ENCODE measurements at places on chromosomes 2 and 18. TPM values are rescaled to one million over a fixed set of nuclear protein-coding genes. Genes with fewer than 3 reads are reported as not detected.

DNA sequence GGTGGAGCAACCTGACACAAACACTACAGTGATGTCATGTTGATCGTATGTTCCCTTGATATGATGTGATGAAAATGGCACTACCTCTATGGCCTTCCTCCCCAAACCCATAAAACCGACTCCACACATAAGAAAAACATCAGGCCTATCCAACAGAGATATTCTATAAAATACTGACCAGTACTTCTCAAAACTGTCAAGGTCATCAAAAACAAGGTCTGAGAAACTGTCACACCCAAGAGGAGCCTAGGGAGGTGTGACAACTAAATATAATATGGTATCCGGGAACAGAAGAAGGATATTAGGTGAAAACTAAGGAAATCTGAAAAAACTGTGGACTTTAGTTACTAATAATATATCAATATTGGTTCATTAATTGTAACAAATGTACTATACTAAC lies 85.9 kb upstream of the FZD5 start:
- H3K4me1 ChIP-seq = peaks cover 9% of the 10 kb centered on the region
- no peak overlapping the region for H3K4me3 ChIP-seq
- no peaks in the 10 kb centered on the region for H3K36me3 ChIP-seq
- no peak for DNase-seq
- H3K27me3 ChIP-seq = no peaks in the 10 kb centered on the region
- H3K27ac ChIP-seq = peak overlapping the region; percentile 86

DNA sequence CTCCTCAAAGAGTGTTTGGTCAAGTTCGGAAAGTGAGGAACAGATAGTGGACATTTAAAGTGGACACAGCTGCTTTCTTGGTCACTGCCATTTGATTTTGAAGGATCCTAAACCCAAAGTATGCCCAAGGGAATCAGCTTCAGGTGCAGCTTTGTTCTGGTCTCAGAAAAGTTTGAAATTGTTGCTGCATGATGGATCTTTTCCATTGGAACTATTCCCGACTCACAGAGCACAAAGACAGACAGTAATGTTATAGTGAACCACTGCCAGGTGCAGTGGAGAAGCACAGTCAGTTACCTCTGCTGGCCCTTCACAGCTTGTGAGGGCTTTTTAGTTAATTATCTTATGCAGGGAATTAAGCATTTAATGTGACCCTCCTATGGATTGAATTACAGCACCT lies 301.7 kb downstream of the PHLPP1 start:
- H3K4me3 ChIP-seq = no peak overlapping the region
- H3K36me3 ChIP-seq = no peaks in the 10 kb centered on the region
- peaks cover 8% of the 10 kb centered on the region for H3K27me3 ChIP-seq
- no peak overlapping the region for H3K27ac ChIP-seq

DNA sequence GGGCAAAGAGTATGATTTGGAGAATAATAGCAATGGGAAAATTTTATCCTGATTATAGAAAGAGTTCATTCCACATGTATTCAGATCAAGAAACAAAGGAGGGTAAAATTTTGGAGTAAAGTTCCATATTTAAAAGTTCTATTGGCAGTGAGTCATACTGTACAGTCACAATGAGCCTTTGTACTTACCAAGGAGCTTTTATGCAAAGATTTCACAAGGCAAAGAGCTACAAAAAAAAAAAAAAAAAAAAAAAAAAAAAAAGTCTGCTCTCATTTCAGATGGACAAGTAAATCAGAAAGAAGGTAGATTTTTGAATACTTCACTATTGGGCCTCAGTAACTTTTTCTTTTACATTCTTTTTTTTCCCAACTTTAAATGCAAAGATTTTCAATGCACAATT lies 1802.2 kb upstream of the PIK3C3 start:
- H3K36me3 ChIP-seq = no peaks in the 10 kb centered on the region
- no peak overlapping the region for H3K27ac ChIP-seq
- no peaks in the 10 kb centered on the region for H3K27me3 ChIP-seq
- H3K4me1 ChIP-seq = no peaks in the 10 kb centered on the region

DNA sequence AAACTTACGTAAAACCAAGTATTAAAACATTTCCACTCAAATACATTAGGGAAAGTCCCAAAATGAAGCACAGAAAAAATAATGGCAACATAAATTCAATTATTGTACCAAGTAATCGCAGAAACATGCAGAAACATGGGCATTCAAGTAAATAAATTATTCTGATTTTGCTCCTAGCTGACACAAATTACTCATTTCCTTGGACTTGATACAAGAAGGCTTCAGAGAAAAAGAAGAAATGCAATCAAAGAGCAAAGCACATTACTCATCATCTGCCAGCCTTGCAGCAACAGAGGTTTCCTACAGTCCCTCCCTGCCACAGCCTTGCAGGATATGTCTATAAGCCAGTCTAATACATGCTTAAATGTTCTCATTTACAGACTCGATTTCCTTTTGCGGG lies 439.8 kb upstream of the LYPD1 start:
- H3K27me3 ChIP-seq = no peaks in the 10 kb centered on the region
- no peak overlapping the region for H3K27ac ChIP-seq
- H3K4me1 ChIP-seq = no peaks in the 10 kb centered on the region
- no peak overlapping the region for H3K4me3 ChIP-seq
- H3K36me3 ChIP-seq = no peaks in the 10 kb centered on the region

DNA sequence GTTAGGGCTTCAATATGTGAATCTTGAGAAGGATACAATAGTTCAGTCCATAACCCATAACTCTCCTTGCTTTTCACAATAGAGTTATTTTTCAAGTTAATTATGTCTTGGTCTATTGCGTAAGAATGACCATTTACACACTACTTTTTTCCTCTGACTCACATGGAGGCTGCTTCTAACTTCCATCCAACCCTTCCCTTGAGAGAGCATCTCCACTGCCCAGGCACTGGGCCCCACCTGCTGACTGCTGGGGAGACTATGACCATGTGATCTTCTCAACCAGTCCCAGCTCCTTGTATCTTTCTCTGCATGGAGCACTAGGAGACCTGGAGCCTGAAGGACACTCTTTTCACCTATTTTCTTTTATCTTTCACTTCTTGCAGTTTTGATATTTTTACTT lies 251.5 kb downstream of the GPD2 start:
- H3K4me3 ChIP-seq = no peak overlapping the region
- no peaks in the 10 kb centered on the region for H3K27me3 ChIP-seq
- no peaks in the 10 kb centered on the region for H3K36me3 ChIP-seq
- H3K27ac ChIP-seq = no peak overlapping the region
- H3K4me1 ChIP-seq = no peaks in the 10 kb centered on the region

The ITGA4 gene
- 23.5 TPM for total RNA-seq

The CIDEA gene
- 0.43 TPM for total RNA-seq

The DSC2 gene
- 39.4 TPM for total RNA-seq

The CEP68 gene
- 6.9 TPM for total RNA-seq

The CROCC2 gene
- not detected for total RNA-seq

The LOXHD1 gene
- not detected for total RNA-seq

Measured in astrocyte (in vitro differentiated cells and primary cell).